Mesenteric fat pad (tissue), 1 donor: ENCODE measurements at places on chromosomes 3 and 15. TPM values are rescaled to one million over a fixed set of nuclear protein-coding genes. Genes with fewer than 3 reads are reported as not detected.

Gene MAP1A
- 13.8 TPM for total RNA-seq

GRCh38 chr15:37107071-37107743 lies 6.9 kb upstream of the MEIS2 start:
- no peak for DNase-seq

- DNase-seq: no peak
Observed at GRCh38 chr3:4600493-4600892, 107.3 kb downstream of the ITPR1 start.

- DNase-seq: no peak
Observed at GRCh38 chr3:66177026-66177425, 43.8 kb upstream of the SLC25A26 start.

DNA sequence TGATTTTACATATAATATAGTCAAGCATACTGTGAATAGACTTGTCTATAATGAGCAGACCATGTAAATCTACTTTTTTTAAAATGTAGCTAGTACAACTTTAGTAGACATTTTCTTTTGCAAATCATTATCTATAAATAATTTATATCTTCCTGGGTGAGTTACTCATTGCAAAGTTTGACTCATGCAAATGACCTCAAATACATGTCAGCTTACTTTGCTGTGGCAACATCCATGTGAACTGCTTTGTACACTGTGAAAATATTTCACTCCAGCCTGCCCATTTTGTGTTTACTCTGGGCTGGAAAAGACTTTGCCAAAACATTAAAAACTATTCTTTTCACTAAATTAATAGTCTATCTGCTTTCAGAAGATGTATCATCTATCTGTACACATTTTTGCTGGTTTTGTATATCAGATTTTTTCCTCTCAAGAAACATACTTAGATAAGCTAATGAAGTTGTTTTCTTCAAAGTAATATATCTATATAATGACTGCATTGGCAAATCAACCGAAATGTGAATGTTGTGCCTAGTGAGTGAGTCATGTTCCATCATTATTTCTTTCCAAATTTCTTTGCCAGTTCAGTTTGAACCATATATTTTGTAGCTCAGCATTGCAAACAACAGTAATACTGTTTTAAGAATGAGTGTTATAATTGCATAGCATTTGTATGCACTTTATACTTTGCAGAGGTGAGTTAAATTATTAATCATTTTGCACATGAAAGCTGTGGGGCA lies 26.5 kb downstream of the IGSF10 start:
- DNase-seq: no peak

Gene EPHB3
- total RNA-seq: 1.6 TPM

Gene CCDC9B
- total RNA-seq: 10.6 TPM

DNA sequence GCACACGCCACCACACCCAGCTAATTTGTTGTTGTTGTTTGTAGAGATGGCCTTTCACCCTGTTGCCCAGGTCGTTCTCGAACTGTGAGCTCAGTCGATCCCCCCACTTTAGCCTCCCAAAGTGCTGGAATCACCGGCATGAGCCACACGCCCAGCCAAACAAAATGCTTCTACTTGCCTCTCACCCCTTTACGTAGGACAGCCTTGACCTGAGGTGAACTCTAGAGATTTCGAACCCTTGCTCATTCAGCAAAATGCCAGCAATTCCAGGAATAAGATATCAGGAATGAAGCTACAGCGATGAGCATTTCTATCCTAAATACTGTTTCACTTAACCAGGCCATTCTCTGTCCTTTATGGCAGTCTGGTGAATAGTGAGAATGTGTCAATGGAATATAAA lies 135.0 kb downstream of the LRRK1 start:
- no peak for DNase-seq
